H9 (cell line): ENCODE measurements at places on chromosomes 3 and 15. TPM values are rescaled to one million over a fixed set of nuclear protein-coding genes. Genes with fewer than 3 reads are reported as not detected.
A peak's percentile ranks its signal among the peaks of the same experiment; 100 is the strongest.

- peaks cover 17% of the 10 kb centered on the region for H3K4me1 ChIP-seq
- no peak overlapping the region for H3K27ac ChIP-seq
- peak overlapping the region; percentile 14; the same call in 2 of the 3 replicates for H3K4me3 ChIP-seq
- H3K36me3 ChIP-seq, result peaks cover 39% of the 10 kb centered on the region
Observed at GRCh38 chr15:80967991-80968510, 21.6 kb downstream of the MESD start.

GRCh38 chr15:57878573-57878972 lies 172.1 kb downstream of the POLR2M start:
- H3K4me1 ChIP-seq, result no peaks in the 10 kb centered on the region
- H3K27ac ChIP-seq, result no peak overlapping the region
- no peak for DNase-seq
- H3K4me3 ChIP-seq, result no peak overlapping the region

DNA sequence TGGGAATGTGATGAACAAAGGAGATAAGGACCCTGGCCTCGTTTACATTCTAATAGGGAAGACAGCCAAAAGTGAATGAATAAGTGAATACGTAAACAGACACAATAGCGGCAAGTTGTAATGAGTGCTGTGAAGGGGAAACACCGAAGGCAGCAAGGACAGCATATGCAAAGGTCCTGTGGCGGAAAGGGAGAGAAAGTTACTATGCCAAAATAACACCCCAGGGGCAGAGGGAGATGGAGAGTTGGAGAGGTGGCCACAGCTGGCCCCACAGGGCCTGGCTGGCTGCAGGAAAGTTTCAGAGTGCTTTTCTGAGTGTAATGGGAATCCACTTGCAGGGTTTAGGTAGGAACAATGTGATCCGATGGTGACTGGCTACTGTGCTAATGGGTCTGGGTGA lies 91.9 kb downstream of the SLCO3A1 start:
- H3K27me3 ChIP-seq, result no peaks in the 10 kb centered on the region
- peaks cover 4% of the 10 kb centered on the region; the same call in 1 of the 2 replicates for H3K4me1 ChIP-seq
- H3K4me3 ChIP-seq, result no peak overlapping the region; the same call in 2 of the 3 replicates
- H3K36me3 ChIP-seq, result peaks cover 3% of the 10 kb centered on the region; the same call in 1 of the 2 replicates
- no peak for DNase-seq

- peaks cover 97% of the 10 kb centered on the region for H3K36me3 ChIP-seq
- no peak overlapping the region for H3K4me3 ChIP-seq
- DNase-seq, result no peak
- peaks cover 5% of the 10 kb centered on the region; the same call in 1 of the 2 replicates for H3K4me1 ChIP-seq
Observed at GRCh38 chr15:64690578-64691296, 84.7 kb downstream of the RBPMS2 start.

DNA sequence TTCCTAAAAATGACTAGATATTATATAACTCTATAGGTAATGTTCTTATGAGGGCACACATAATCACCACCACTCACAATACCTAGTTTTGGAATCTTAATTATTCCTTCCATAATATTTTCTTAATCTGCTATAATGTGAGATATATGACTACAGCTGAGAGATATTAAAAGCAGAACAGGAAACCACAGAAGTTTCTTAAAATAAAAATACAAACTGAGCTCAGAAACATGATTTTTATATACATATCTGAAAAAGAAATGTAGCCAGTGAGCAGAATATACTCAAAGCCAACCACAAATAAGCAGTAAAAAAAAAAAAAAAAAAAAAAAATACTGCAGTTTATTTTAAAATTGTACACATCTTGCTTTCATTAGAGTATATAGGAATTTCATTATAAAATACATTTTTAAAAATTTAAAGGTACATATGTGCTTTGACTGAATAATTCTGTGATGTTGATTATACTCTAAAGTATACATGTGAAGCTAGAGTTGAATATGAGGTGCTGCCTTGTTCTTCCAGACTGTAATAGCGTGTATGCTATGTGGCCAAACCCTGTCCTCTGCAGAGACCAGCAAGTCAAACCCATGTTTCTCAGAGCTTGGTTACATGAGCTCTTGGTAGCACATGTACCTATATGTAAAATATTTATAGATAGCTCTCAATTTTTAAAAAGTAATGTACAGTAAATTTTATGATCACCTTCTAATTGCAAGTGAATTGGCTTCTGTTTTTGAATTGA lies 175.0 kb downstream of the UBE2E2 start:
- no peaks in the 10 kb centered on the region for H3K27me3 ChIP-seq
- no peak overlapping the region for H3K4me3 ChIP-seq
- peaks cover 2% of the 10 kb centered on the region; the same call in 1 of the 2 replicates for H3K4me1 ChIP-seq
- H3K36me3 ChIP-seq, result no peaks in the 10 kb centered on the region

DNA sequence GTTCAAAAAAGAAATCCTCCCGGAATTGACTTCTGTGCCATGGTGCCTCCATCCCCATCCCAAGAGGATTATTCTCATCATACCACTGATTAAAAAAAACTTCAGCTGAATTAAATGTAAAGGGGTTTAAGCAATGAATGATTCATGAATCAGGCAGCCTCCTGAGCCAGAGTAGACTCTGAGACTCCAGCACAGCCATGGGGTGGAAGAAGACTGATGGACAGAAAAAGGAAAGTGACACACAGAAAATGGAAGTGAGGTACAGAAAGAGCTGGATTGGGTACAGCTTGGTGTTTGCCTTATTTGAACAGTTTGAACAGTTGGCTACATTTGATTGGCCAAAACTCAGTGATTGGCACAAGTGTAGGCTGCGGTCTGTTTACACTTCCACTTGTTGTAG lies 224.8 kb upstream of the ATP10A start:
- H3K36me3 ChIP-seq, result no peaks in the 10 kb centered on the region
- H3K4me1 ChIP-seq, result peaks cover 1% of the 10 kb centered on the region; the same call in 1 of the 2 replicates
- no peak overlapping the region for H3K27ac ChIP-seq
- no peak for DNase-seq
- H3K4me3 ChIP-seq, result no peak overlapping the region
- H3K27me3 ChIP-seq, result no peaks in the 10 kb centered on the region

DNA sequence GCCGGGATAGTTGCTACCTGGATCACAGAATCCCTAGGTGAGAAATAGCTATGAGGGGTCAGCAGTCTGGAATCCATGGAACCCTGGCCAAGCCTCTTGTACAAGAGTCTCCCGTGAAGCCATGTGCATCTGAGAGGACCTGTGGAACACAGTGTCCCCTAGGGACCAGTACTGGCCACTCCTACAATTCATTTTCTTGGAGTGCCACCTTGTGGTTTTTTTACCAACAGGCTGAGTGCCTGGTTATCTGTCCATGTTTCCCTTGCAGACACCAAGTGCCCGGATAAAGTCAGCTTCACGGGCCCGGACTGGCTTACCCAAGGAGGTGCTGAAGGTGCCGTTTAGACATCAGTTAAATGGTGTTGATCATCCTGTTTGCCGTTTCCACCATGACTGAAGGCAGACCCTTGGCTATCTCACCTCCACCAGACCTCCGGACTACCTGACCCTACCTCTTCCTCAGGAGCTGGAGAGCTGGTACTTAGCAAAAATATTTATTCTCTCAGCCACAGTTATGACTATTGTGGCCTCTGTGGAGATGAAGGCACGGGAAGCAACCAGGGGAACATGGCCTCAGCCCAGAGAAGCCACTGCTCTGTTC lies 93.9 kb downstream of the RBPMS2 start:
- no peak overlapping the region for H3K4me3 ChIP-seq
- no peak overlapping the region for H3K27ac ChIP-seq
- H3K4me1 ChIP-seq, result no peaks in the 10 kb centered on the region
- DNase-seq, result peak; percentile 78

The GOLGA8T gene
- total RNA-seq, result 0.53 TPM in 1 of 2 replicates, not detected in the other

The CLDN16 gene
- not detected in 2 replicates for total RNA-seq
